MCF 10A (cell line): ENCODE measurements at places on chromosomes 6 and 20. TPM values are rescaled to one million over a fixed set of nuclear protein-coding genes. Genes with fewer than 3 reads are reported as not detected.

The SLC17A1 gene
- not detected in 2 replicates for total RNA-seq

The VTA1 gene
- total RNA-seq = 42.9 and 43.5 TPM in 2 replicates

DNA sequence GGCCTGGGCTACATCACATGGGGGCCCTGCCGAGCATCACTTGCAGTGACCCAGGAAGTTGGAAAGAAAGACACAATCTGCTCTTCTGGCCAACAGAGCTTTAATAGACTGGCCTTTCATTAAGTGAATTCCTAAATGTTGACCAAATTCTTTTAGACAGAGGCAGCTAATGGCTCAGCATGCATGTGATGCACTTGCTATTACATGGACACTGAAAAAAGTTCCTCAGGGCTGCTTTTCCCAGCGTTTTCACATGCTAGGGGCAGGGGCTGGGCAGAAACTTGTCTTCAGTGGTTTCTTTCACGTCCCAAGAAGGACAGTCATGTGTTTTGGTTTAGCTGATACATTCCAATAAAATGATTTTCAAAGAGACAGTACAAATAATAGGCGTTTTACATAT is 651.0 kb upstream of the SLC35B3 start:
- no peak overlapping the region for H3K4me3 ChIP-seq
- DNase-seq = no peak
- H3K27ac ChIP-seq = no peak overlapping the region
- no peaks in the 10 kb centered on the region for H3K36me3 ChIP-seq
- no peaks in the 10 kb centered on the region for H3K4me1 ChIP-seq

DNA sequence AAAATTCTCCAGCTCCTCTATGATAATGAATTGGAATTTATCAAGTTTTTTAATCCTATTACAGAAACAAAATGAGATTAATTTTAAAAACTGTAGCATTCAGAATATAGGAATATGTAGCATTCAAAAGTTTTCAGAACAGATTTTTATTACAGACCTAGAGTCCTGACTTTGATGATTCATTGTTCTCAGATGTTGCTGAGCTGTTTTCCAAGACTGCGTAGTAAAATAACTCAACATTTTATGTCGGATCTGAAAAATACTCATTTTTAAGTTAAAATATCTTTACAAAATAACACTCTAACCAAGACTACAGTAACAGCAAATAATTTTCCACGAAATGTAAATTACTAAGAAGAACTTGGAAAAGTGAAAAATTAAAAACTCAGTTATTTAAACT is 67.1 kb downstream of the SYCP2 start:
- no peak overlapping the region for H3K4me3 ChIP-seq
- H3K27ac ChIP-seq = no peak overlapping the region
- DNase-seq = no peak
- no peaks in the 10 kb centered on the region for H3K27me3 ChIP-seq
- H3K36me3 ChIP-seq = peaks cover 9% of the 10 kb centered on the region

The AVP gene
- not detected in 2 replicates for total RNA-seq

The GRM1 gene
- total RNA-seq = not detected in 2 replicates
